ENCODE measurements at places on chromosomes 12 and 14. TPM values are rescaled to one million over a fixed set of nuclear protein-coding genes. Genes with fewer than 3 reads are reported as not detected.

HOXC12 gene
- not detected for total RNA-seq

OR10P1 gene
- not detected for total RNA-seq

FGF23 gene
- not detected for total RNA-seq

HHIPL1 gene
- 4.7 TPM for total RNA-seq

TMEM121 gene
- total RNA-seq = 0.93 TPM

RNASE3 gene
- total RNA-seq = not detected

PRPF39 gene
- 14.2 TPM for total RNA-seq

MYL6 gene
- 4,496 TPM for total RNA-seq

TSPAN19 gene
- total RNA-seq = not detected

Measured in mammary microvascular endothelial cell (primary cell).